ENCODE measurements at places on chromosomes 2 and 18.

- H3K27me3 ChIP-seq = no peaks in the 10 kb centered on the region
- no peaks in the 10 kb centered on the region for H3K36me3 ChIP-seq
- DNase-seq = no peak
- H3K27ac ChIP-seq = no peak overlapping the region
- H3K4me3 ChIP-seq = no peak overlapping the region
- peaks cover 36% of the 10 kb centered on the region for H3K4me1 ChIP-seq
These were observed 60.9 kb downstream of the SOWAHC start for GRCh38 chr2:109674894-109675534.

DNA sequence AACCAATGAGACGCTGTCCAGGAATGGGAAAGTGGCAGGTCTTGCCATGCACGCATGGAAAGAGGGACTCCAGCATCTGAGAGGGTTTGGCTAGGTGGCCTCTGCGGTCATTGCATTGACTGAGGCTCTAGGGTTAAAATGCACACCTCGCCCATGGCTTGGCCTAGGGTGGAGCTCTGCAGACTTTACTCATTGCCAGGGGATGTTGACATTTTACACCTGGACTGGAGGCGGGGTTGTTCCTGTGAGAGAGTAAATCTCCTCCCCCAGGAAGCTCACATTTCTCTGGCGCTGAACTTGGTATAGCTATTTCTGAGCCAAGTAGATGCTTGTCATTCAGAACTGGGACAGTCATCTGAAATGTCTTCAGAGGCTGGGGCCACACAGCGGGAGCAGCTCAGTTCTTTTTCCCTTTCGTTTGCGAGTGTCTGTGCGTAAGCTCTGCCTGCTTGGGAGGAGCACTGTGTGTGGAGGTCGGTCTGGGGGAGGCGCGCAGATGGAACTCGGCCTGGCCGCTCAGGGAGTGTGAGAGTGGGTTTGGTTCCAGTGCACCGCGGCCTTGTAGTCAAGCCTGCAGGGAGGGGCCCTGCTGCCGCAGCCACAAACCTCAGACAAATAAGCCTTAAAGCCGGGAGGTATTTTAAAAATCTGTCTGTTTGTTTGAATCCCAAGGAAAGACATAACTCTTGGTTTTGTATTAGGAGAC is 76.5 kb downstream of the LPIN1 start:
- no peaks in the 10 kb centered on the region for H3K27me3 ChIP-seq
- no peak for DNase-seq
- no peak overlapping the region for H3K27ac ChIP-seq
- peaks cover 25% of the 10 kb centered on the region for H3K36me3 ChIP-seq

- no peak overlapping the region for H3K4me3 ChIP-seq
- no peaks in the 10 kb centered on the region for H3K4me1 ChIP-seq
- H3K27ac ChIP-seq = no peak overlapping the region
- no peaks in the 10 kb centered on the region for H3K36me3 ChIP-seq
- H3K27me3 ChIP-seq = no peaks in the 10 kb centered on the region
- DNase-seq = no peak
These were observed 61.2 kb upstream of the SLC39A10 start for GRCh38 chr2:195595825-195596224.

GRCh38 chr18:43961722-43962121 is 684.4 kb upstream of the SYT4 start:
- no peak overlapping the region for H3K4me3 ChIP-seq
- H3K36me3 ChIP-seq = no peaks in the 10 kb centered on the region
- H3K4me1 ChIP-seq = no peaks in the 10 kb centered on the region

GRCh38 chr18:64384101-64384500 is 235.2 kb upstream of the LINC00305 start:
- H3K27me3 ChIP-seq = no peaks in the 10 kb centered on the region
- H3K4me3 ChIP-seq = no peak overlapping the region
- H3K36me3 ChIP-seq = no peaks in the 10 kb centered on the region
- no peaks in the 10 kb centered on the region for H3K4me1 ChIP-seq

GRCh38 chr2:45968946-45969584 is 317.6 kb downstream of the PRKCE start:
- no peaks in the 10 kb centered on the region for H3K4me1 ChIP-seq
- H3K27me3 ChIP-seq = no peaks in the 10 kb centered on the region
- DNase-seq = no peak
- no peaks in the 10 kb centered on the region for H3K36me3 ChIP-seq
- no peak overlapping the region for H3K4me3 ChIP-seq

- H3K36me3 ChIP-seq = peaks cover 70% of the 10 kb centered on the region
- no peaks in the 10 kb centered on the region for H3K27me3 ChIP-seq
- H3K27ac ChIP-seq = no peak overlapping the region
- no peak overlapping the region for H3K4me3 ChIP-seq
- H3K4me1 ChIP-seq = no peaks in the 10 kb centered on the region
- DNase-seq = no peak
These were observed 64.3 kb downstream of the TET3 start for GRCh38 chr2:74048843-74049519.

All from neuronal stem cell (in vitro differentiated cells).